ENCODE measurements at places on chromosomes 2 and 18. TPM values are rescaled to one million over a fixed set of nuclear protein-coding genes. Genes with fewer than 3 reads are reported as not detected.

The SKOR2 gene
- not detected for total RNA-seq

The RETREG2 gene
- total RNA-seq, result 58.6 TPM

The NT5DC4 gene
- total RNA-seq, result not detected

The MREG gene
- 10.7 TPM for total RNA-seq

The PROKR1 gene
- not detected for total RNA-seq

The PLB1 gene
- total RNA-seq, result 19.2 TPM

The WBP1 gene
- 27.4 TPM for total RNA-seq

All from thoracic aorta (tissue), 2 donors.